Glomerular endothelial cell (primary cell): ENCODE measurements at places on chromosomes 3 and 15. TPM values are rescaled to one million over a fixed set of nuclear protein-coding genes. Genes with fewer than 3 reads are reported as not detected.
A peak's percentile ranks its signal among the peaks of the same experiment; 100 is the strongest.

GRCh38 chr3:86056962-86057361 lies 934.0 kb downstream of the VGLL3 start:
- DNase-seq: no peak

DNA sequence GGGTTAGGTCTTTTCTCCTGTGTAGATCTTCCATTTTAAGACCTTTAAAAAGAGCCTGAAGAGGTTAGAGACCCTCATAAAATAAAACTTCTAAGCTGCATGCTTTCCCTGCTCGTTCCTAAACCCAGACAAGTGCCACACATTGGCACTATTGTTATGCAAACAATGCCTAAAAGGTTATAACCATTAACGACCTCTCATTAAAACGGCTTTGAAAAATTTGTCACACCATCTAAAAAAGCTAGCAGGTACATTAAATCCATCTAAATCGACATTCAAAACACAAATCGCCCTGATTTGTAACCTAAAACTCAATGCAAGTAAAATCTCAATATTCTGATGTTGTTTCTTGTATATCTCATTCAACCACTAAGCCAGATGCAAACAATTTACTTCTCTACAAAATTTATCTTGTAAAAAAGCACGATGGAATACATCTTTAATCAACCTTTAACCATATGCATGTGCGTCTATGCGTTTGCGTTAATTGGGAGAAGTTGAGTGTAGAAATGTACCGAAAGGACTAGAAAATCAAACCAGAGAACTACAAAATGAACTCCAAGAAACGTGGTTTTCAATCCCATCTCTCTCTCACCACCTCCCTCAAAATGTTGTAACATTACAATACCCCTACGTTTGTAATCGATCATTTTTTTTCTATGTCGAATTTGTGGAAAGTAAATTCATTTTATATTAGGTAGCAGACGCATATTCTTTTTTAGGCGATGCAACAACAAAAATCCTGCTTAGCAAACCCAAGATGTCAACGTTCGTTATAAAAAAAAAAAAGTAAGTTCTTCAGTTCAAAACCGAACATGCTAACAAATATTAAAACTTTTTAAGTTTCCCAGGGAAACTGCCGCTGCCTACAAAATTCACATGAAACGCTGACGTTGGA lies 1.2 kb downstream of the ALDH1A2 start:
- no peak for DNase-seq

ATP10A gene
- 1.1 and 10.0 TPM in 2 replicates for total RNA-seq

TAMM41 gene
- 17.3 and 18.8 TPM in 2 replicates for total RNA-seq

GRCh38 chr3:62159709-62160092 lies 213.6 kb downstream of the FEZF2 start:
- peak; percentile 63 for DNase-seq

DNA sequence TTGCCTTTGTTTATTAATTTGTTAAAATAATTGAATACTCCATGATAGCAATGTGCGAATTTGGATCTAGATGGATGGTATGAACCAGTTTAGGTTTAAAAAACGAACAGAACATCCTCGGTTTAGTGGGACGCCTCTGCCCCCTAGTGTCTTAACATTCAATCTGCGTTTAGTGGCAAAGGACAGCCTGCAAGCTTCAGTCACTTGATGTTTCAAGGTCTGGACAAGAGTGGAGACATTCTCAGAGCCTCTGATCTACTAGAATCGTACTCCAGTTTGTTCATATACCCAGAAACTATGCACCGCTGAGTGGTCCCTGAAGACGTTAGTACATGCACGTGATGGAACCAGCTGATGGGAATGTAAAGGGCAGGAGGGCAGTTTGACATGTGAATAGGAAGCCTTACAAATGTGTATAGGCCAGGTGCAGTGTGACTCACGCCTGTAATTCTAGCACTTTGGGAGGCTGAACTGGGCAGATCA lies 17.8 kb upstream of the ATP13A4 start:
- DNase-seq: peak; percentile 51

DNA sequence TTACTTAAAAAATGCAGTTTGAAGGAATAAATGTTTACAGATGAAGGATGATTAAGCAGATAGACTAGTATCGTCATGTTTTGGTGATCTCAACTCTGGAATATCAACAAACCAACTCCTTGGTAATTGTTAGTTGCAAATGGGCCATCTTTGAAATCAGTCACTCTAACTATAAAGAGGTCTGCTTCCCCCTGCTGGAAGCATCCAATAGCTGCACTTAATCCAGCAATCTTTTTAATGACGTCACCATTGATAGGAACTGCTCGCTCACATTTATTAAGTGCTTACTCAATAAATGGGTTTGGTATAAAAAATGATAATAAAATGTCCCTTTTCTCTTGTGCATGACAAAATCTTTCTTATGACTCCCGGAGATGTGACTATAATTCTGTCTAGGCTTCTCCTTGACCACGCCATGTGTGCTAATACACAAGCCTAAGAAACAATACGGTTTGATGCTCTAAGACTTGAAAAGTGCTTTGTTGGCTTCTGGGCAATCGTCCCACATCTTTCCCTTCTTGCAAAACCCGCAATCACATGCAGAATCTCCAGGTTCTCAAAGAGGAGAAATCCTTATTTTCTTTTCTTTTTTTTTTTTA lies 227.6 kb upstream of the POU1F1 start:
- peak; percentile 76 for DNase-seq

GRCh38 chr3:61829722-61830350 lies 268.5 kb downstream of the PTPRG start:
- no peak for DNase-seq

STRA6 gene
- total RNA-seq: 0.48 and 1.6 TPM in 2 replicates

TMEM45A gene
- 4.2 and 16.1 TPM in 2 replicates for total RNA-seq

DNA sequence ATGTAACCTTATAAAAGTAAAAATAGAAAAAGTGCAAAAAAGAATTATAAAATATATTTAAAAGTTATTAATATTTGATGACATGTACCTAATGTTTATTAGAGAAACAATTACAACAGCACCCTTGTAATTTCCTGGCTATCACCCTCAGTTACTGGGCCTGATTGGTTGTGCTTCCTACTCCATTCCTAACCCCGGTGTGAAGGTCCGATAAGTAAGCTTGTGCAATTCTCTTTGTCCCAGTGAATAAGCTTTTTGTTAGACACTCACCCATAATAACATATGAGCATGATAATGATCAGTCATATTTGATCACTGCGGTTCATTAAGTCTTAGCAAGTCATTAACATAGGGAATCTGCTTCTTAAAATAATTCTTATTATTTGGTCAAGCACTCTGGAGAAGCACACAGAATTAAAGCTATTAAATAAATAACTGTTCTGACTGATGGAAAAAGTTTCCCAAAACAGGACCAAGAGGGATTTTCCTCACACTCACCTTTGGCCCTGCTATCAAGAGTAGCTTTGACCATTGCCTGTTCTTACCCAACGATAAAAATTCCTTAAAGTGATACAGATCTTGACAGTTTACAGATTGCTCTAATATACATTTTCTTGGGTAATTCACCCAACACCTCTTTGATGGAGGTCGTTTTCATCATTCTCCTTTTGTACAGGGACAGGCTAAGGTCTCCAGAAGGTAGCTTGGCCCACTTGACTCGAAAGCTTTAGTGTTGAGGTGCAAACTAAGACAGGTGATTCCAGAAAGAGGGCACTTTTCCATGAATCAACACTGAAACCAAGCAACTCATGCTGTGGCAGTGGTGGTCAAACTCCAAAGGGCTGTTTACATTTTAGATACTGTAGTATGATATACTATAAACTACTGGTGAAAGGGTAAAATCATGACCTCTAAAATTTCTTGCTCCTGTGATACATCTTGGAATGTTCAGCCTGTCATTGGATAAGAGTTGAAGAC lies 543.0 kb upstream of the KCNMB2 start:
- DNase-seq: no peak

DNA sequence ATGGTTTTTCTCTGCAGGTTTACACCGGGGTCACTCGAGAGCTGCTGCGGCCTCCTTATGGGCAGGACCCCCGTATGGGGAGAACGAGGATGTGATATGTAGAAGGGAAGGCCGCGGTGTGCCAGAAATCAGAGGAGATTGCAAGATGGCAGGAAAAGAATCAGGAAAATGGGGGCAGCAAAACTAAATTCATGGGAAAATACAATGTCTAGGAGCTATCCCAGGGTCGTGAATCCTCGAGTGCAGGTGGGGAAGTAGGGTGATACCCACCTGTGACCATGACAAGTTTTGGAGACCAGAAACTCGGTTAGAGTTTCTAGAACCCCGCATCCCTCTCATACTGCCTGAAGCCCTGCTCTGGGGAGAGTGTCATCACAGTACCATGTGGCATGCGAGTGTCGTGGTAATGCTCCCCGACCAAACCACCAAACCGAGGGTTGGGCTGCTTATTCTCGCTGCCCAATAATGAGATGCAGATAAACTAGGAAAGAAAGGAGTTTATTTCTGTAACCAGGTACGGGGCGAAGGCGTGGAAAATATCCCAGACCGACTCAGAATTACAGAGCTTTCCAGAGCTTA lies 781 bp downstream of the TRNT1 start:
- no peak for DNase-seq
